ENCODE measurements at places on chromosomes 5 and 9.
A peak's percentile ranks its signal among the peaks of the same experiment; 100 is the strongest.

DNA sequence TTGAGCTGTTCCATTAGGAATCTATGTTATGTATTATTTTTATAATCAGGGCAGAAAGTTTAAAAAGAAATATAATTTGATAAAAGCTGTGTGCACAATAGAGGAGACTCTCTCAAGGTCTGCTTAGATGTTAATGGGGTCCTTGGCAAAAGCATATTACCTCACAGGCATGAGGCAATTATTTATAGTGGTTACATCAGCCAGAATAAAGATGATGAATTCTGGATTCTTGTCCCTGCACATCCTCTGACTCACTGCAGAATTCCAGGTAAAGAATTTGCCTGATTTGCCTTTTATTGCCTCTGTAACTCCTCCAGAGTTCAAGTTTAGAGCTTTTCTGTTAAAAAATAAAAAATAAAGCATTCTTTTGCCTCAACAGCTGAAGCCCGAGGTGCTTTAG is 253.6 kb downstream of the MAST4 start:
- no peak for DNase-seq

GRCh38 chr5:177309351-177310191 is 2.1 kb downstream of the MXD3 start:
- DNase-seq, result peak; percentile 54

GRCh38 chr5:159891371-159891770 is 24.9 kb upstream of the ADRA1B start:
- DNase-seq, result no peak

GRCh38 chr9:33885948-33886347 is 69.0 kb downstream of the UBE2R2 start:
- DNase-seq, result no peak

- DNase-seq, result no peak
Observed at GRCh38 chr5:144198386-144198785, 27.7 kb downstream of the KCTD16 start.

- DNase-seq, result no peak
Observed at GRCh38 chr9:96108691-96109380, 193.1 kb downstream of the HSD17B3 start.

DNA sequence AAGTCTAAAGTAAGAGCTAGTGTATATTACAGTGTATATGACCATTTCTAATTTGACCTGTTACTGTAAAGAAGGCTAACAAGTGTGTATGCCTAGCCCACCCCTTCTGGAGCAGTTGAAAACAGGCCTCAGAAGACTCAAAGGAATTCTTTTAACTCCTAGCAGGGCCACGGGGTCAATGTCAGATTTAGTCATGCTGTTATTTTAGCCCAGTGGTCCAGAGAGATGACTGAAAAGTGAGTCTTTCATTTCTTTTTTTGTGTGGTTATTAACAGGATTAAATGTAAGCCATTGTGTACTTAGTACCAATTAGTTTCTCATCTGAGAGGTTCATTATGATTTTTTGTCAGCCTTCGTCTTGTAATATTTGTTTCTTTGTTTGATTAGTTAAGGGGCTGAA is 24.4 kb downstream of the ZCCHC7 start:
- no peak for DNase-seq

DNA sequence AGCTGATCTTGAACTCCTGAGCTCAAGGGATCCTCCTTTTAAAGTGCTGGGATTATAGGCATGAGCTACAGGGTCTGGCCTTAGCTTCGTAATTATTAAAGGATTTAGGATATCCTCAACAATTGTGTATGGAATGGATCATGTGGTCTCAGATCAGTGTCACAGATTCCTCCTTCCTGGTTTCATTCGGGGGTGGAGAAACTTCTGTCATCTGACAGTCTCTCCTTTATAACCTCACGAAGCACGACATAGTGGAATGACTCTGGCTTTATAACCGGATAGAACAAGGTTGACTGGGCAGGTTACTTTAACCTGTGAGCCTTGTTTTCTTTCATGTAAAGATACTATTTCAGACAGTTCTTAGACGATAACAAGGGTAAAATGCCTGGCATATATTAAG is 4.4 kb upstream of the GNG10 start:
- no peak for DNase-seq

DNA sequence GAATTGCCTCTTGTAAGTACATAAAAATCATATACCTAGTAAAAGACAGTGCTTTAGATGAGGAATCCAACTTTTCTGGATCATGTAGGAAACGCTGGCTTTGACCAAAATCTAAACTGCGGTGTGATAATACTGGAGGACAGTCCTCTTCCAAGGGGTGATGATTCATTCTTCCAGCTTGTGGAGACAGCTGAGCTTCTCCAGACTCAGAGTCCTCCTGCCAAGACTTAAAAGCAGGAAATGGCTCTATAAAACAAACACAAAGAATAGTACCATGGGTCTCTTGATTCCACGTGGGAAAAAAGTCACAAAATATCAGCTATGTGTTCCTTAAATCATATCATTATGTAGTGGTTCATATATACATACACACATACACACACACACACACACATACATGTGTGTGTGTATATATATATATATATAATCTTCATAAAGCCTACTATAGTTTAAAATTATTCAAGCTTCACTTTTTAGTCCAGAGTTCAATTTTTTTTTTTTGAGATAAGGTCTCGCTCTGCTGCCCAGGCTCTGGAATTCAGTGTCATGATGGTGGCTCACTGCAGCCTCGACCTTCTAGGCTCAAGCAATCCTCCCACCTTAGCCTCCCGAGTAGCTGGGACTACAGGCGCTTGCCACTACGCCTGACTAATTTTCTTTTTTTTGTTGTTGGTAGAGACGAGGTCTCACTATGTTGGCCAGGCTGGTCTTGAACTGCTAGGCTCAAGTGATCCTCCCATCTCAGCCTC is 65.0 kb downstream of the PKD2L2 start:
- no peak for DNase-seq

- DNase-seq, result no peak
Observed at GRCh38 chr9:87880683-87881082, 2.0 kb upstream of the SPATA31E1 start.

DNA sequence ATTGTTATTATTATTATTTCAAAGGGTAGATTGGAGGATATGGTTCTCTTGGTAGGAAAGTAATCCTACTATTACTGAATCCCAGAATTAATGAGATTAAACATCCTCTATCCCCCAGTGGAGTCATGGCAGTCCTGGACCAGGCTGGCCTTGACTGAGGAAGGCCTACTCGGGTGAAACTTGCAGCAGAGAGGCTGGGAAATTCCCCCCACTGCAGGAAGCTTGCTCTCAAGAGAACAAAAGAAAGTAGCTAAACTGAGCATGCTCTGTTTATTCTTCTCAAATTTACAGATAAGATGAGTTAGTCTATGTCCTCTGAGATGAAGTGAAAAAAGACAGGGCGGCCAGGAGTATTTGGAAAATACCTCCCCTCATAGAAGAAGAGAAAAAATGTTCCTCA is 233.9 kb upstream of the RPS23 start:
- no peak for DNase-seq

DNA sequence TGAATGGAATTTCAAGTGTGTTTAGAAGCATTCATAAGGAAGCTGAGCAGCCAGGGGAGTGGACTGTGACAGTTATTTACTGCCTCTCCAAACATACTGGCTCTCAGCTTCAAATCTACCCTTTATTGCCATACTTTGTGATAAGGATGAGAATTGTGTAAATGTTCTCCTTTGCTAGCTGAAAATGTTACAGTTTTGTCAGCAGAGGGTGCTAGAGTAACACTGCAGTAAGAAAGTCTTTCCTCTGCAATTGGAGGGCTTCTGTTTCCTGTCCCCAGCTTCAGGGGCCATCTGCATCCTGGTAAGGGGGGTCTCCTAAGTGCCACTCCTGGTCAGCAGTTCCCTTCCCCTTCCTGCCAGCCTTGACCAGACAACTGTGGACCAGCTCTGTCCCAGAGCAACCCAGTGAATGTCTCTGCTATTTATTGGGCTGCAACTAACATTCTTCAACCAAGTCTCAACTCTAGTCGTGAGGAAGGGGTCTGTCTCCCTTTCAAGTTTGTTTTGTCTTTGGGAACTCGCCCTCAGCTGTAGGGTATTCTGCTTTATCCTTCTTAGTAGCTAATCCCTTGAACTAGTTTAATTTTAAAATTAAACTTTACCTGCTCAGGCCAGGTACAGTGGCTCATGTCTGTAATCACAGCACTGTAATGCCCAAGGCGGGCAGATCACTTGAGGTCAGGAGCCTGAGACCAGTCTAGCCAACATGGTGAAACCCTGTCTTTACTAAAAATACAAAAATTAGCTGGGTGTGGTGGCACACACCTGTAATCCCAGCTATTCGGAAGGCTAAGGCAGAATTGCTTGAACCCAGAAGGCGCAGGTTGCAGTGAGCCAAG is 45.3 kb downstream of the RAPGEF6 start:
- no peak for DNase-seq

DNA sequence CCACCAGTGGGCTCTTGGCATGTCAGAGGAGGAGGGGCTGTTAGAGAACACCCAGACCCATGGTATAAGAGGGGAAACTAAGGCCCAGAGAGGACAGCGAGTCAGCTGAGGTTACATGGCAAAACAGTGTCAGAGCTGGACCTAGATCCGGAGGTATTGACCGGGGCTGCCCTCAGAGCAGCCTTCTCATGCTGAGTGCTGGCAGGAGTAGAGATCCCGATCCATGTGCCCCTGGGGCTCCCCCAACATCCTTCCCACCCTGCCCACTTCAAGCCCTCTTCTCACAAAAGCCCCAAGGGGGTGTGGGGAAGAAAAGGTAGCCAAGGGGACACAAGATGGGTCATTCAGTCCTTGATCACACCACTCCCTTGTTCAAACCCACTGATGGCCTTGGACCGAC is 19.9 kb downstream of the CSF1R start:
- no peak for DNase-seq

DNA sequence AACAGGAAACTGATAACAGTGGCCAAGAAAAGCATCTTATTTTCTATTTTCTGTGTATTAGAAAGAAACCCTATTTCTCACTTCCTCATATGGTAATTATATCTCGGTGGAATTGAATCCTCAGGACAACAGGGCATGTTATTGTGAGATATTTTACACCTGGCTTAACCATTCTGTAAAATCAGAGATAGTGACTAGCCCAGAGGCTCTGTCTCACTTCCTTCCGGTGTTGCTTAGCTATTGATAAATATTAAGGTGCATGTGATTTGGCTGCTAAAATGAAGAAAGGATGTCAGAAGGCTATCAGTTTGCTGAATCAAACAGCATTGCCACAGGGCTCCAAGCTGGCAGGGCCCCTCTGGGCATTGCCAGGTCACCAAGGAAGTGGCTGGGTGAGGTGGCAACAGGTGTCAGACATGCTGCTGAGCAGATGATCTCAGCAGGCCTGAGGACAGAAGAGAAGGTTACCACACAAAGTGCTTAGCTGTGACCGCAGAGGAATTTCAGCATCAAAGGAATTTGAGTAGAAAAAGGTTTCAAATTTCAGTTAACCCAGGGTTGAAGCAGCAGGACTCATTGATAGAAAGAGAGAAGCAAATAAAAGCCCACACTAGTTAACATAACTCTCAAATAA is 330.7 kb downstream of the PDE4D start:
- no peak for DNase-seq

GRCh38 chr9:95018099-95018936 is 291.8 kb downstream of the AOPEP start:
- DNase-seq, result no peak

DNA sequence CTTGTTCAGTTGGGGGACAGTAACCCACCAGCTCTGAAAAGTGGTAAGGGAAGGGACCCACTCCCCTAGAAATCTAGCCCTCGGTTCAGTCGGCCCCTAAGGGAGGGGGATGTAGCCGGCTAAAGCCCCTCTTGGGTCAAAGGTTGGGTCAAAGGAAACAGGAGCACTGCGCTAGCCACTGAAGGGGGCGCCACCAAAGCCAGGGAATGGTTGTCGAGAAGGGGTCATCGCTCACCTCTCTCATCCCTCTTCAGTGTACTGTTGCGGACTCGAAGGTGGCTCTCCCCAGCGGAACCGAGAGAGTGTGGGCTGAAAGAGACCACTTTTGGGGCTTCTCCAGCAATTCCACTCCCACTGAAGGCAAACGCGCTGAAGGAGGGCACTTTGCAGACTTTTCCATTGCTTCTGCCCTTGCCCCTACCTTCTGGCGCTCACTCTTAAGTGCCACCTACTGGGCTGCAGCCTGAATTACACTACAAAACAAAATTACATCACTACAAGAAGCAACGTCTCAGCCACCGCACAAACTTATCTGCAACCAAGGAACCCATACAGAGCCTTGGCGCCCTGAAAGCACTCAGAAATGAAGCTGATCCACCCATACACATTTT is 396.9 kb downstream of the PDE4D start:
- no peak for DNase-seq

GRCh38 chr5:113389116-113389515 is 45.7 kb downstream of the TSSK1B start:
- no peak for DNase-seq

GRCh38 chr5:151598549-151598948 is 7.4 kb upstream of the FAT2 start:
- DNase-seq, result no peak

DNA sequence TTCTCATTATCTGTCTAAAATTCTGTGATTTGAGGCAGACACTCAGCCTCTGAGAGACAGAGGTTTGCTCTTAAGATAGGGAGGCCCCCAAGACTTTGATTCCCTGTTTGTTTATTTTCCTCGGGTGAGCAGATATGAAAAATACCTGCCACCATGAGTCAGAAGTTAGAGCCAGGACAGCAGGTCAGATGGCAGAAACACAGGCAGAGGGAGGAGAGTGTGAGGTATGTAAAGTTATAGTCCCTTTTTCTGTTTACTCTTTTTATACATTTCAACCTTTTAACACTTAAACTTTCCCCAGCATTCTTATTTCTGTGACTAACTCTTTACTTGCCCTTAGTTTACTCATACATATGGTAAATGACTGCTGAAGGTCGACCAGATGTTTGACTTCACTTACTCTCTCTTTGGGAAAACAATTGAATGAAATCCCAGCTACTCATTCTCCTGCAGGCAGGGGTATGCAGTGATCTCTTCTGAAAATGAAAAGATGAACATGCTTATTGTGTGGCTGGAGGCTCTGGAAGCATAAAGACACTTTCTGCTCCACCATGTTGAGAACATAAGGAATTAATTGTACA is 383.8 kb downstream of the NTRK2 start:
- DNase-seq, result no peak

DNA sequence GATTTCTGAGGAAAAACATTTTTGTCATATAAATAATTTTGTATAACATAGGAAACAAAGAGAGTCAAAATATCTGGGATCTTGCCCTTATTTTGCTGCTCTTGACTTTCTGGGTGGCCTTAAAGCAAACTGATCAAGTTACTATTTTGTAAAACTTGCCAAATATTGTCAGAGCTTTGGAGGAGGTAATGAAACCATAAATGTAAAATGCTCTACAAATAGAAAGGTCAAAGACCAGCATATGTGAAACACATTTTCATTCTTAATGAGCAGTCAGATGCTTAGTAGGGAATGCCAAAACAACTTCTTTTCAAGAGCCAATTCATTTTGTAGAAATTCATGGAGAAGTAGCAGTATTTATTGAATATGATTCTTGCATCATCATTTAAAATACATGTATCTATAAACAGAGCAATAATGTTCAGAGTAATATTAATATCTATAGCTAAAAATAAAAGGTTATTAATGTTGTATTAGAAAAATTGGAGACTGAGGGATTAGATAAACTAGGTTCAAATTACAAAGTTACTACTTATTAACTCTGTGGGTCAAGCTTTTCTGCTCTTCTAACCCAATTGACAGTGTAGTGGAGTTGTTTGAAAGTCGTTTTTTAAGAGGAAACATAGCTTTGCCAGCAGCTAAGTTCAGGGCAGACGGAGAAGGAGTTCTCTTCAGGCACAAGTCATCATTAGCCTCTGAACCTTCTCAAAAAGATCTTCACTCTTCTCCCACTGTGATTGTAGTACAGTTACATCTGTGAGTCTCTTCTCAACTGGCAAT is 2053.1 kb downstream of the EFNA5 start:
- DNase-seq, result no peak

- DNase-seq, result no peak
Observed at GRCh38 chr9:97636903-97637302, 3.3 kb downstream of the NCBP1 start.

All from CD4-positive, alpha-beta T cell (primary cell).